ENCODE measurements at places on chromosomes 5 and 9. TPM values are rescaled to one million over a fixed set of nuclear protein-coding genes. Genes with fewer than 3 reads are reported as not detected.

DNA sequence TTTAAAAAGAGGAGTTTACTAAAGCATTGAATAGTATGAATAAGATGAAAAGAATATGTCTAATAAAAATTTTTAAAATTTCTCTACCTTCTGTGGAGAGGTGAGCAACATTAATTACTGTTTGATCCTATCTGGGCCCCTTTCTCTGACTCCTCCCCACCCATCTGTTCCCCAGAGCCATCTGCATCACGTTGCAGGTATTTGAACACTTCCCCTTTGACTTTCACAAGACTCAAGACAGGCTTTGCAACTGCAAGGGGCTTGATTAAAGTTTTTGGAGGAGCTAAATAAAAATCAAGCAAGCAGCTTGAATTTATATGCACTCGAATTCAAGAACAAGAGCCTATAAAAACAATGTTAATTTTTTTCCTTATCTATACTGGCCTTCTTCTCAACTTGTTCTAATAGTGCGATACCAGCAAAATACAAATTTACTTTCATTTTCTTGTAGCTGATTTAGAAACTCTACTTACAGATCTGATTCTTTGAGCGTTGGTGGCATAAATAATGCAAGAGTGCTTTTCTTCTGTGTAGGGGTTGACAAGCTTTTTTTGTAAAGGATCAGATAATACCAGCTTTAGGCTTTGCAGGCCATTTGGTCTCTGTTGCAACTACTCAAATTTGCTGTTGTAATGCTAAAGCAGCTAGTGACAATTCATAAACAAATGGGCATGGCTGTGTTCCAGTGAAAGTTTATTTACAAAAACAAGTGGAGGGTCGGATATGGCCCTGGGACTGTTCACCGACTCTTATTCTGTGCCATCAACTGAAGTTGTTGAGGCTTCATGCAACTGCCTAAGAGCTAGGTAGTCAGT lies 21.2 kb downstream of the TXNDC8 start:
- ATAC-seq: no peak

DNA sequence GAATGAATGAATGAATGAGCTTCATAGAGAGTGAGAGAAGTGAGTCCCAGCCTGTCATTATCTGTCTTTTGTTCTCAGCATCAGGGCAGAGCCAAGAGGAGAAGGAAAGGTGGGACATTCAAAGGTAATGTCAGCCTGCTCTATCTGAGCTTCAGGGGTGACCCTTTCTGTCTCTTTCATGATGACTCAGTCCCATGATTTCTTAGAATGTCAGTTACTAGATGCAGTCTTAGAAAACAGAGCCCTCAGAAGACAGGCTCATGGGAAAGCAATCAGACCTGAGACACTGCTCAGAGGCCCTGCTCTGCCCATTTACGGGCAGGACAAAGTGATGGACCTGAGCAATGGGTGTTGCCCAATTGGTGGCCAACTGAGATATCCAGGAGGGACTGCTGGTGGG lies 1.1 kb downstream of the SPATA31D1 start:
- ATAC-seq: no peak

SLC27A6 gene
- total RNA-seq: 1.8 TPM

- no peak for ATAC-seq
Observed at GRCh38 chr5:66875315-66875714, 279.1 kb downstream of the MAST4 start.

DNA sequence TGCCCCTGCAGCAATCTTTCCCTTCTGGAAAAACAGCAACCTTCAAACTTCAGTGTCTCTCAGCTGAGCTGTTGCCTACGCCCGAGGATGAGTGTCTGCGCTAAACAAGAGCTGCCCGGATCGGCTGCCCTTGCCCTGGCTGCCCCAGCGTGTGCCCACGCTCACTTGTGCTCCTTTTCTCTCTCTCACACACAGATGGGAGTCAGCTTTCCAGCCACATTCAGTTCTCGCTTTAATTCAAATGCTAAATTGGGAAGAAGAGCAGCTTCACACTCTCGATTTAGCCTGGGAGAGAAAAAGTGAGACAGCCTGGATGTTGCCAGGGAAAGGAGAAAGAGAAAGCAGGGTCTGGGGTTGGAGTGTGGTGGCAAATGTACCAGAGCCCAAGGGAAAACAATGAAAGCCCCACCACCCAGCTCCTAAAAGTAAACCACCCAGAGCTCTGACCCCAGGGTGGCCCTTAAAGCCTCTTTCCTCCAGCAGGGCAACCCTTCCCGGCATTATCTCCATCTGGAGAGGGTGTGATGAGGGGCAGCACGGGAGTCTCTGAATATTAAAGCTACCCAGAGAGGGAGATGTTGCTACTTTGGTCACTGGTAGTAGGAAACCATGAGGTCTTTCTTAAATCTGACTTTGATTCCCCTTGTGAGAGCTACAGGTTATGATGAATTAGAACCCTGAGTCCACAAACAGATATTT lies 9.9 kb upstream of the EGR1 start:
- ATAC-seq: no peak

- no peak for ATAC-seq
Observed at GRCh38 chr9:91253488-91253887, 108.2 kb downstream of the AUH start.
